ENCODE measurements at places on chromosomes 4 and X. TPM values are rescaled to one million over a fixed set of nuclear protein-coding genes. Genes with fewer than 3 reads are reported as not detected.
A peak's percentile ranks its signal among the peaks of the same experiment; 100 is the strongest.

DNA sequence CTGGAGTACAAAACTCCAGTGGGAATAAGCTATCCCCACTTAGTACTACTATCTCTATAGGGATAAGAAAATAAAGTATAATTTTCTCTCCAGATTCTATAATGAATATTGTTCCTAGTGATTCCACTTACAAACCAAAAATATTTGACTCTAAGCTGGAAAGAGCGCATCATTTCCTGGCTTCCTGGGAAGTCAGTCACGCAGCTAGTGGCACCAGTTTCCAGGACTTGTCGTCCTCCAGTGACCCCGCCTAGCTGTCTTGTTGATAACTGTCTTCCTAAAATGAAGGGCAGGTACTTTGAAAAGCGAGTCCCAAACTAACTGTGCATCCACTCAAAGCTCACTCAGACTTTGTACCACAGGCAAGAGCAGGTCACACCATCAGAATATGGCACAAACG lies 39.3 kb downstream of the LNX1 start:
- no peak for DNase-seq

The CFAP47 gene
- total RNA-seq, result not detected

The PAK3 gene
- not detected for total RNA-seq

- no peak for DNase-seq
These were observed 70.7 kb upstream of the PPP3CA start for GRCh38 chr4:101418055-101418454.

DNA sequence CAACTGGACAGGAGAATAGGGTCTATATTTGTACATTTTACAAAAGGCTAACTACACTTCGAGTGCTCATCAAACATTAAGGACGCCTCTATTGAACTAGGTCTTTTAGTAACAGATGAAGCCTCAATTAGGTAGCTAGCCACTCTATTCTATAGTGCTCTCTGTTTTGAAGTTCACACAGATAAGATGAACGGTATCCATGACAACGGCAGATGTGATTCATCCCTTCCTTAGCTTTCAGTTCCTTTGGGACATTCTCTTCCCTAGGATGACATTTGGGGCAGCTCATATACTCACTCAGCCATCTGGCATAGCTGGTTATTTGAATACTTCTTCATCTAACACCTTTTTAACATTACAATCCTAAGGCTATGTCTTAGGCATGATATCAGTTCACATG lies 62.4 kb upstream of the WDFY3 start:
- DNase-seq, result no peak

GRCh38 chr4:31793907-31794306 lies 1073.7 kb downstream of the PCDH7 start:
- DNase-seq, result no peak

DNA sequence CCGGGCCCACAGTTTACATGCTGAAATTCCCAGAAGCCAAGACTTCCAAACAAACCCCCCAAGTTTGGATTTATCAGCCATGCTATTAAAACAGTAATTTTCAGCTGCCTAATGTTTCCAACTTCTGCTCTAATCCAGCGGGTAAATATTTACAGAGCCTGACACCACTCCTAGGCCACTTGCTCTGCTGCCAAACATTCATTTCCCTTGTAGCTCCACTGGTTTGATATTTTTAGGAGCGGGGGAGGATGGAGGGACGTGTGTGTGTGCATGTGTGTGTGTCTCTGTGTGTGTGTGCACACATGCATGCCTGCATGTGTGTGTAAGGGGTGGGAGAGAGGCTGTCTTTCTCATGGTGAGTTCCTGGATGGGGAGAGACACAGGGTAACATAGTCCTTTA lies 115.7 kb upstream of the PJA1 start:
- no peak for DNase-seq

GRCh38 chrX:53900623-53901022 lies 143.7 kb downstream of the PHF8 start:
- DNase-seq, result no peak

- no peak for DNase-seq
These were observed 3.1 kb downstream of the TADA2B start for GRCh38 chr4:7045961-7046921.

The PLAC1 gene
- total RNA-seq, result 0.34 TPM

DNA sequence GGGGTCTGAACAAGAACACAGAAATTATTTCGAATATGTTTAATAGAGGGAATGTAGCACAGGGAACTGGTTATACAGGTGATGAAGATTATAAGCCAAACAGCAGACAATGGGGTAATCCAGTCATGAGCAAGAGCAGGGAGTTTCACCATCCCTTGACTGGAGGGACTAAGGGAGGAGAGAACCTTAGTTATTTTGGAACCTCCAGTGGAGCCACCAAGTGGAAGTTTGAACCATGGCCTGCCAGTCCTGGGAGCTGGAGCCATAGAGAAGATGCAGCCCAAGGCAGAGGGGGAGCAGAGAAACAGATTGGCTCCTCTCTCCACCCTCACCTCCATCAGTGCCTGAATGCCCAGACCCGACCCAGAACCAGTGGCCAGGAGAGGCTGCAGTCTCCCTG lies 264.6 kb upstream of the RASGEF1B start:
- DNase-seq, result no peak

The GPC4 gene
- total RNA-seq, result 9.7 TPM

DNA sequence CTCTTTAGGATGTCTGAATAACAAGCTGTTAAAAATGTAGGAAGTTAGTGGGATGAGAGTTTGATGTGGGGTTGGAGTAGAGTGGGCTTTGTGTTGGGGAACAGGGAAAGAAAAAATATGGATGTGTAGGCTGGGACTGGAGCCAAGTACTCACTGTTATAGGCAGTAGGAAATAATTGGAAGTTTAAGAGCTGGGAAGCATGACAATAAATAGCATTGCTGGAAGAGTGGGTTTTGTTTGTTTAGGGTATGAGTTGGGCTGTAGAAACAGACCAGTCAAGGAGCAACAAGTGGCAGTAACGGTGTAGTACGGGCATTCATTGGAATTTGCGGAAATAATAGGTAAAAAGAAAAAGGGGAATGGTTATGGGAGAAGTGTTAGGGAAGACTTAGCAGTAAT lies 81.6 kb downstream of the KDM6A start:
- no peak for DNase-seq

DNA sequence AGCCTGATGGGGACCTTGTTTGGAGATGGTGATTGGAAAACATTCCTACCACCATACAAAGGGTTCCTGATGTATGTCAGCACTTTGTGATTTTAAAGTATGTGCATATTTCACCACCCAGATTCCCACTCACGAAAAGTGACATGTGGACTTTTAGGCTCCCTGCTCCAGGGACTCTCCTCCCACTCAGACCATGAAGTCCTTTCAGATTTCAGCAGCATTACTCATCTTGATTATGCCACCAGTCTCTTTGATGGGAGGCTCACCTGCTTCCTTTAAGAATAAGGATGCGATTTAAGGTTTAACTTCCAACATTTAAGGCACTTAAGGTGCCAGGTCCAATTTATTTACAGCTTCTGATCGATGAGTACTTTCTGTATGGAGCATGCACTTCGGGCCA lies 204.4 kb downstream of the PPARGC1A start:
- no peak for DNase-seq

GRCh38 chr4:36812149-36812548 lies 432.4 kb upstream of the NWD2 start:
- DNase-seq, result no peak

The SSX2B gene
- total RNA-seq, result 0.42 TPM

DNA sequence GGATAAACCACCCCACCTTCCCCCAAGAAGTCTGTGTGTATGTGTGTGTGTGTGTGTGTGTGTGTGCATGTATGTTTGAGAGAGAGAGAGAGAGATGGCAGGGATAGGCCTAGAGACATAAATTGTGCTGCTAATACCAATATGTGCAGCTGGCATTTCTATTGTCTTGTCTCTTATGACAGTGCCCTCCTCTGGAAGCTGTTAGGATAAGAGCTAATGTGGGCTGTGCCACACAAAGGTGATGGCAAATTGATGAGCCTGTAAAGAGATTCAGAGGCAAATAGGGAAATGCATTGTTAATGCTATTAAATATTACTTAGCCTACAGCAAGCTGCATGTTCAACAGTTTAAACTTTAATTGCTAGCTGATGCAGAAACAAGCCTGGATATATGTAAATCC lies 332.0 kb downstream of the NKX6-1 start:
- DNase-seq, result peak; percentile 3

DNA sequence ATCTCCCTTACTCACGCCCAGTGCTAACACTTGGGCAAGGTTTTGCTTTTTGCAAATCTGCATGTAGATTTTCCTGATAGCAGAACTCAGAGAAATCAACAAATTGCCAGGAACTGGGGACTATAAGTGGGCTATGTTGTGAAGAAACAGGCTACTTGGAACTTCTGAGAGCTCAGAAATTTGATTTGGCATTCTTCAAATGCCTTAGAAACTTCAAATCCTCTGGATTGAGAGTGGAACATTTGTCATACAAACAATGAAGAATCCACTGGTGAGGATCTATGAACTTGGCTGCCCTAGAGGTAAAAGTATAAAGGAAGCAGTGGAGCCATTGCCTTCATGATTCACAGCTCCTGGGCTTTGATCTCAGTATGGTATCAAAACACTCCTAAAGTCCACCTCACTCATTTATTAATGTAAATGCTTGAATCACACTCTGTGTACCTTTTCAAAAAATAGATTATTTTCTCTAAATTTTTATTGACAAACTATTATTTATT lies 126.0 kb downstream of the GLRA3 start:
- DNase-seq, result no peak

- no peak for DNase-seq
These were observed 609.5 kb upstream of the FAT1 start for GRCh38 chr4:187333151-187333550.

The BTK gene
- total RNA-seq, result 0.37 TPM

GRCh38 chrX:109773374-109773773 lies 40.3 kb upstream of the ACSL4 start:
- no peak for DNase-seq

The NUP62CL gene
- total RNA-seq, result 21.1 TPM

- no peak for DNase-seq
These were observed 67.0 kb downstream of the HTRA3 start for GRCh38 chr4:8336412-8337075.

The SLC4A4 gene
- 0.30 TPM for total RNA-seq

DNA sequence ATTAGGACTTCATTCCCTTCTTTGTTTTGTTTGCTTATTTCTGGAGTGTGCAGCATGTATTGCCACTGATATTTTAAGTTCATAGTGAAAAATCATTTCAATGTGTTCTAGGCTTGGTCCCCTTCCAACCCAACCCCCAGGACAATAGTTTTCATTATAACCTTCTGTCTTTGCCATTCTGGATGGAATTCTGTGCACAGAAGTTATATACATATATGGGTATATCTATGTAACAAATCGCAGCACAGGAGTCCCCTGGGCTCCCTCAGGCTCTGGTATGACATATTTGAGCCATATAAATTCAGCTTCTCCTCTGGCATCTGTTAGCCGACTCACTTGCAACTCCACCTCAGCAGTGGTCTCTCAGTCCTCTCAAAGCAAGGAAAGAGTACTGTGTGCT lies at the start of gene TNMD:
TNMD (plus strand) TSS at position 326 of the 400 bp plus-strand sequence. CDS start 83 bp downstream, outside the sequence.
- no peak for DNase-seq

The TCEAL5 gene
- total RNA-seq, result not detected

GRCh38 chr4:126956184-126956897 lies 676.4 kb upstream of the INTU start:
- DNase-seq, result no peak

The FGF13 gene
- 0.02 TPM for total RNA-seq

DNA sequence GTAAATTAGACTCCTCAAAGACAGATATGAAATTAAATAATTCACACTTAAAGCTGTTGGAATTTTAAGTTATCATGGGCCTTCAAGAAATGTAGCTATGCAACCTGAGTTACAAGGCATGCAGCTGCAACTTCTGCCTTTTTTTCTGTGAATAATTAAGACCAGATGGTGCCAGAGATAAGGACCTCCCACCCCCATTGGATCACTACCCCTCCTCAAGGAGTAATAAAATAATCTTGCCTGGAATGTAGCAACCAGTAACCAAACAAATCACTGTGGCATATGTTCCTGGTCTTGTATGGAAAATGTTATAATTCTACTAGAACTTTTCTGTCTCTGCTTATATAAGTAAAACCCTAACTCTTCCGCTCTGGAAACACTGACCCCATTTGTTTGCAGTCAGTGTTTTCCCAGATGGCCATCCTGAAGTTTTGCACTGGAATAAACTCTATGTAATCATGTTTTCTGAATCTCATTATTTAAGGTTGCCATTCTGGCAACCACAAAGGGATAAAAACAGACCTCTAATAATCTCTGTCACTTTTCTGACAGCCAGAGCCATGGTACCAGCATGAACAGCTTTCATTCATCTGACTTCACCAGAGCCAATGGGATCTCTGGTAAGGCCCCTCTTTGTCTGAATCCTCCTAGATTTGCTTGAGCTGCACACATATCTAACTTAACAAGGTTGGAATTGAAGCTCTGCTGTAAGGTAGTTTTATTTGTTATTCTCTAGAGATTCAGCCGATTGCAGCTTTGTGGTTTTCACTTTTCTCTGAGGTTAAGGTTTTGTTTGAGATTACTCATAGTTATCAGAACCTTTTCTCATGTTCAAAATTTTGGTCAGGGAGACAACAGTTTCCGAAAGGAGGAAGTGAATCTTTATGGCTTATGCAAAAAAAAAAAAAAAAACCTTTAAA lies 274.6 kb downstream of the NAF1 start:
- no peak for DNase-seq

DNA sequence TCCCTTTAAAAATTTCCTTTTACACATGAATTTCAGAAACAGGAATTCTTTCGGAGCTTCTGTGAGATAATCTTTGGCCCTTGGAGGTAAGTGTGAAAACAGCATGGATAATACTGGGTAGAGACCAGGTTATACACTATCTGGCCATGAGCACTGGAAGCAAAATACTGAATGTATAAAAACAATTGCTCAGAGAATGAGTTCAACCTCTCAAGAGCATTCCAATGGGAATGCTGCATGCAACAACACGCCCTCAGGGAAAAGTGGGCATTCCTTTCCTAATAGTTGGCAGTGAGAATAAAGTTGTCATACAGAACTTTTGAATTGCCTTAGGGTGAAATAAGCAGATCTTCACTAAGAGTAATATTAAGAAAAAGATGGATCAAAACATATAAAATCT lies 574.8 kb upstream of the DIPK2B start:
- no peak for DNase-seq

DNA sequence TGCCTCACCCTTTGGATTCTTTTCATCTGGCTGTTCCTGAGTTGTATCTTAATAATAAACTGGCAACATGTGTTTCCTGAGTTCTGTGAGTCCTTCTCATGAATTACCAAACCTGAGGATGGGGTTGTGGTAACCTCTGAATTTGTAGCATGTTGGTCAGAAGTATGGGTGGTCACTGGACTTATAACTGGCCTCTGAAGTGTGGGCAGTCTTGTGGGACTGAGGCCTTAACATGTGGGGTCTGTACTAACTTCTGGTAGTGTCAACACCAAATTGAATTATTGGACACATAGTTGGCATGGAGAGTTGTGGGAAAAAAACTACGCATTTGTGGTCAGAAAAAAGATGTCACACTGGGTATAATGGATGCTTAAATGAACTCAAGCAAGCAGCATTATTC lies 45.0 kb upstream of the TNIP3 start:
- no peak for DNase-seq

The RASGEF1B gene
- total RNA-seq, result 0.25 TPM

The MFAP3L gene
- total RNA-seq, result 8.4 TPM

- no peak for DNase-seq
These were observed 16.2 kb upstream of the AFF1 start for GRCh38 chr4:86918539-86919072.

GRCh38 chr4:94354474-94354896 lies 11.8 kb upstream of the HPGDS start:
- DNase-seq, result no peak

GRCh38 chr4:8856835-8857621 lies 14.6 kb downstream of the HMX1 start:
- DNase-seq, result no peak
